ENCODE measurements at places on chromosomes 2 and 18.

GRCh38 chr18:58364876-58365528 lies 263.9 kb downstream of the ALPK2 start:
- DNase-seq = no peak

DNA sequence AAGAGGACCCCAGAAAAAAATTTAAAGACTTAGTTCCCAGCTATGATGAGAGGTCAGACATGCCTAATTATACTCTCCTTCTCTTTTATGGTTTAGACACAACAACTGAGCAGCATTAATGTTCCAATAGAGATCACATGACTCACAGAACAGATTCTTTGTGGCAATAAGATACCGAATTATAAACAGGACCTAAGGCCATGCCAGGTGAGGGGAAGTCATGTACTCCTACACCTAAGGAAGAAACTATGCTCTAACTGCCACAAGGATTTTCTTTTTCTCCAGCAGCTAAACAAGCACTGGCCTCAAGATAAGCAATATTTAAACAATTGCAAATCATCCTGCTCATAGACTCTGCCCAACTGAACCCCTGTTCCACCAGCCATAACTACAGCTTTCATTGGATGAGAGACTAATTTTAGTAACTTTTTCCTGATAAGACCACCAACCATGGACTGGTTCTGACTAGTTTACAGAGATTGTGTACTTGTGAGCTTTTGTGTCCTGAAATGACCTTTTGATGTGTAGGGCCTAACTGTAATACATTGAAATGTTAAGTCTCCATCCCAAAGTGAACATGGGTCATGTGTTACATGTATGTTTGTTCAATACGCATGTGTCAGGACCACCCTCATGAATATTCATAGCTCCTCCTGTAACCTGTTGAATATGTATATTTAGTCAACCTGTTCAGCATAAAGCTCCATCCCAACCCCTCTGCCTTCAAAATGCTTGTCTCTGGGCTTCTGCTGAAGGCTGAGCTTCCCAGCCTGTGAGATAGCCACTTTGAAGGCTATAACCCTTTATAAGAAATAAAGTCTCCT lies 21.6 kb upstream of the NFE2L2 start:
- DNase-seq = no peak

- no peak for DNase-seq
Measured at GRCh38 chr2:48767330-48767729, 11.8 kb upstream of the LHCGR start.

DNA sequence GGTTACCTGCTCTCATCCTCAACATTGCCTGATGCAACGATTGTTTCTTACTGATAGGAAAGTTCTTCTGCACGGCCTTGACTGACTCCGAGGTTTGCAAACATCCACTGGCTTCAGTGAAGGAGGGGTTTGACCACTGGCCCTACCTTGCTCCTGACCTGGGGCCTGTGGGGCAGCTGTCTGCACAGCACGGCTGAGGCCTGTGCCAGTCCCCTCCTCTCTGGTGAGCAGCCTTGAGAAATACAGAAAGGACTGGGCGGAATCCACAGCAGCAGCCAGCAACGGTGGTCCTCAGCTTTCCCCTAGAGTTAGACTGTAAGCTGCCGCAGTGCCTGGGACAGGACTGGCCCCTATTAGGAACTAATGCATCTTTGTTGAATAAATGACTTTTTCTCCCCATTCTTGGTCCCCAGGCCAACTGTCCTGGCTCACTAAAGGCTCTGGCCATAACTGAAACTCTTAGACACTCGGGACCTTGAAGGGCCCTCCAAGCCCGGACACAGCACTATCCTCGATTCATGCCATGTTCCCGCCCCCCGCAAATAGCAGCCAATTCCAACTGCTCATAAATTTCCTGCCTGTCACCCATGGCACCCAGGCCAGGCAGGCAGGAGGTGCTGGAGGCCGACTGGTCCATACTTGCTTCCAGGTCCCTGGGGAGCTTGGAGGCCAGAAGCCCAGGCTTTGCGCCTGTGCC lies 26.7 kb downstream of the ATOH8 start:
- no peak for DNase-seq

- no peak for DNase-seq
Measured at GRCh38 chr2:112683550-112684414, 37.0 kb upstream of the NT5DC4 start.

- DNase-seq = no peak
Measured at GRCh38 chr18:6764382-6764781, 34.9 kb downstream of the ARHGAP28 start.

- DNase-seq = no peak
Measured at GRCh38 chr2:128498589-128498988, 179.9 kb upstream of the HS6ST1 start.

- no peak for DNase-seq
Measured at GRCh38 chr18:59008302-59008974, 131.2 kb upstream of the SEC11C start.

GRCh38 chr2:6384341-6384740 lies 481.4 kb downstream of the CMPK2 start:
- DNase-seq = no peak

DNA sequence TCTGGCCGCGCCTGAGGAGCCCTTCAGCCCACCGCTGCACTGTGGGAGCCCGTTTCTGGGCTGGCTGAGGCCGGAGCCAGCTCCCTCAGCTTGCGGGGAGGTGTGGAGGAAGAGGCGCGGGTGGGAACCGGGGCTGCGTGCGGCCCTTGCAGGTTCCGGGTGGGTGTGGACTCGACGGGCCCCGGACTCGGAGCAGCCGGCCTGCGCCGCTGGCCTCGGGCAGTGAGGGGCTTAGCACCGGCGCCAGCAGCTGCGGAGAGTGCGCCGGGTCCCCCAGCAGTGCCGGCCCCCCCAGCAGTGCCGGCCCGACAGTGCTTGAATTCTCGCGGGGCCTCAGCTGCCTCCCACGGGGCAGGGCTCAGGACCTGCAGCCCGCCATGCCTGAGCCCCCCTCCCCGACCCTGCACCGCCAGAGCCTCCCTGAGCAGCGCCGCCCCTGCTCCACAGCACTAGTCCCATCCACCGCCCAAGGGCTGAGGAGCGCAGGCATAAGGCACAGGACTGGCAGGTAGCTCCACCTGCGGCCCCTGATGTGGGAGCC lies 534.2 kb downstream of the ZNF804A start:
- no peak for DNase-seq

DNA sequence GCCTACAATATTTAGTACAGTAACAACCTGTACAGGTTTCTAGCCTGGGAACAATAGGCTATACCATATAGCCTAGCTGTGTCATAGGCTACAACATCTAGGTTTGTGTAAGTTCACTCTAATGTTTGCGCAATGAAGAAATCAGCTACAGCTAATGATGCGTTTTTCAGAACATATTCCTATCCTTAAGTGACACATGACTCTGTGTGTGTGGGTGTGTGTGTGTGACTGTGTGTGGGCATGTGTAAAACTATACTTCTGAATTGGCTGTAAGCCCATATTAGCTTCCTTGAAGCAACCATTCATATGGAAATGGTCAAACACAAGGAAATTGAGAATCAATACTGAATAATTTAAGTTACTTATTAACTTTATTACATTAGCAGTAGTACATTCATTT lies 120.8 kb upstream of the SULT1C3 start:
- no peak for DNase-seq

GRCh38 chr18:2526329-2526728 lies 45.0 kb downstream of the METTL4 start:
- DNase-seq = no peak

- no peak for DNase-seq
Measured at GRCh38 chr2:162221064-162221463, 22.2 kb downstream of the FAP start.

GRCh38 chr2:177622521-177622920 lies 229.9 kb downstream of the AGPS start:
- no peak for DNase-seq

GRCh38 chr2:201827621-201828020 lies 21.3 kb downstream of the CDK15 start:
- DNase-seq = no peak

- DNase-seq = no peak
Measured at GRCh38 chr2:20609349-20609994, 41.4 kb downstream of the HS1BP3 start.

DNA sequence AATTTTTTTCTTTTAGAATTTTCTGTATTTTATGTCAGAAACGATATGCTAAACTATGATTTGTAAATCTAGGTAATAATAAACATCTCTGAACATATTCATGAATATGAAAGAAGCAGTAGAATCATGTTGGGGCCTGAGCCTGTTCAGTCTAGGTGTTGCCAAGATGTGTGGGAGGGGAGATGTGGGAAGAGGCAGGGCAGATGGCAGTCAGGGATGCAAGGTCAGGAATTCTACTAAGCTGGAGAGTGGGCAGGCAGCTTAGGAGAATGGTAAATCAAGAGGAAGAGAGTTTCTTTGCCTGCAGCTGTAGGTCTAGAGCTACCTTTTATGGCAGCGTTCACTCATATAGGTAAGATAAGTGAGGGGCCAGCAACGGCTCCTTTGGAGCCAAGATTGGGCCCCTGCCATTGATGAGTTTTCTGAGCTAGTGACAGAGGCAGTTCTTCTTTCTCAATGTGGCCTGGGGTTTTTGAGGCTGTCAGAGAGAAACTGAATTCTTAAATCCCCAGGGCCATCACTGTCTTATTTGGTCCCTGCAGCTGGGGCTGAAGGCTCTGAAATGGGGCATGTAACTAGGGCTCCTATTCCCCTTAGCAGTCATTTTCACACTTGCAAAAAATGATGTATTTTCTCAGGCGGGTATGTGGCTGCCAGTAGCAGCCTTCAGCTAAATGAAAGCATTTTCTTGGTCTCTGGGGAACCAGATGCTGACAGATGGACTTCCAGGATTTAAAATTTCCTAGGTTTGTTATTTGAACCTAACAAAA lies 232.8 kb downstream of the PIK3C3 start:
- DNase-seq = no peak

- DNase-seq = no peak
Measured at GRCh38 chr2:133599811-133600210, 31.5 kb upstream of the NCKAP5 start.

DNA sequence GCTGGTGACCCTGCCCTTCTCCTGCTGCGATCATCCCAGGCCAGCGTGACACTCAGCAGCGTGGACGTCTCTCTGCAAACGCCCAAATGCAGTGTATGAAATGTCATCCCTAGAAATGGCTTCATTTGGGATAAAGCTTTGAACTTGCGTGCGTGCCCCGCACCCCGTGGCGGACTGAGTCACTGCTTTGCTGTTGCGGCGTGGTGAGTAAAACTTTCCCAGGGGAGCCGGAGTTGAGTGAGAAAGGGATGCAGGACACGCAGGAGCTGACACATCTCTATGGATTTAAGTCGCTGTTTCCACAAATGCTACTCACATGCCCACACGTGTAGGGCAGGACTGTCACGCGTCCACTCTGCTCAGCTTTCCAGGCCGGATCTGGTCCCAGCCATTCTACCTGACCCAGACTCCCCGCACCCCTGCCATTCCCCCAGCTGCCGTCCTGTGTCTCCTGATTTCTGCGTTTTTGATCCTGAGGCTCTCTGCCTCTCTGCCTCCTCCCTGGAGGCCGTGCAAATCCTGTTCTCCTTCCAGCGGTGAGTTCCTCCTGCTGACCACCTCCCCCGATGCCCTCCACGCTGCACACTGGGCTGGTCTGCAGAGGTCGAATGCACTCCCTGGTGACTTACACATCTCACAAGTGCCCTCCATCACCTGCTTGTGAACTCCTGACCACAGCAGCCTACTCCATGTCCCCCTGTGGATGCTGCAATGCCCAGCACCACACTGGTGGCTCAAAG lies 88.9 kb downstream of the MBP start:
- no peak for DNase-seq

DNA sequence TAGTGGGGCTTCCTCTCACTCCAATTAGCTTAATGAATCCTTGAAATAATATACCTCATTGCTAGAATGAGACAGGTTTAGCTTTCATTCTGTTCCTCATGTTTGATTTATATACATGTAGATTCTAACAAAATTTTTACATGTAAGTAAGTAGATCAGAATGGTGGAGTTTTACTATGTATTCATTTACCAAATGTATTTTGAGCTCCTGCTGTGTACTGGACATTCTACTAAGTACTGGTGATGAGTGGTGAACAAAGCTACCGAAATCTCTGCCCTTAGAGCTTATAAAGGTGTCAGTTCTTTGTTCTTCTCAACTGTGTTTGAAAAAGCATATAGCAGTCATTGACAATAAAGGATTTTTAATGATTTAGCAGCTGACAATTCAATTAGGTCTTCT lies 19.7 kb downstream of the MTA3 start:
- no peak for DNase-seq

DNA sequence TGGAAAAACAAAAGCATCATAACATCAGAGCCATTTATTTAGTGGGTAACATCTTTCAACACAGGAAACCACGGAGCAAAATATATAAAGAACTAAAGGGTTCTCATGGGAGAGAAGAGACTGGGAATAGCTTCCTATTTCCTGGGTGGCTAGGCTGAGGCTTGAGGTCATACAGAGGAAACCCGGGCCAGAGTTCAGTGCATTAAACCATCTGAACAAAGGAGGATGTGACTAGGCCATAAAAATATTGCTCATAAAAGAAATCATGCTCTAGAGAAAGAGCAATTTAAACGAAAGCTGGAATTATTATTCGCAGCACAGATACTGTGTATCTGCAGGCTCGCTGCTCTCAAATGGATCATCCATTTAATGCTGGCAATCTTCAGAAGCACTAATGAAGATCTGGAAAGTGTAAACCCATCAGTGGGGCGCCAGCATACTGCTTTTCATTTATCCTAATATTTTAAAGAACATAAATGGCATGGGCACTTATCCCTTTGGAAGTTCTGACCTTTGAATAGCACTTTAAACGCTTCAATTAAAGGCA lies 83.3 kb downstream of the GALNT14 start:
- peak; percentile 11 for DNase-seq

DNA sequence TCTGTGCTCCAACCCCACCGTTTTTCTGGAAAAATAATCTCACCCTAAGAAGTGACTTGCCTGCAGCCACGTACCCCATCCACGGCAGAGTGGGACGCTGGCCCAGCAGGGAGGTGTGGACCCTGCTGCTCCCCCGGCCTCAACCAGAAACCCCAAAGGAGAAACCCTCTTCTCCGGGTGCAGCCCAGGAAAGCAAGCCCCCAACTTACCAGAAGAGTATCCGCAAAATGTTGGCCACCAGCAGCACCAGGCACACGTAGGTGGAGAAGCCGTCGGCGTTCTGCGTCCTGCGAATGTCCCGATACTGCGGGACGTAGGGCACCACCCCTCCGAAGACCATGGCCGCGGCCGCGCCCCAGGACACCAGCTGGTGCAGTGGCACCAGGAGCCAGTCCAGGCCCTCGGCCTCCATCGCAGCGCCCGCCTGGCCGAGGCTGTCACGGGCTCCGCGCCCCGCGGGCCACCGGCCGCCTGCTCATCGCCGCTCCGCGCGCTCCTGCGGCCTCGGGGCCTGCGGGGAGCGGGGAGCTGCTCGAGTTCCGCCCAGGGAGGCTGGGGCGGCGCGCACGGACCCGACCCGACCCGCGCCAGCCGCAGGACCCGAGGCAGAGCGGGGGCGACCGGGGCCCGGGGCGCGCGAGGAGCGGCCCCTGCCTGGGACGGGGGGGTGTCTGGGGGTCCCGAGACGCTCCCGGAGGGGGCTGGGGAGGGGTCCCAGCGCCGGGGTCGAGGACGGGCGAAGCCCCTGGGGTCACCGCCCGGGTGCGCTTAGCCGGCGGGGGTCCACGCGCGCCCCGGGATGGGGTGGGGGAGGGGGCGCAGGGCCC lies 725 bp downstream of the SLC66A2 start:
- no peak for DNase-seq

GRCh38 chr2:71801556-71801955 lies 346.1 kb downstream of the CYP26B1 start:
- no peak for DNase-seq
